ENCODE measurements at places on chromosomes 13 and 19.

DNA sequence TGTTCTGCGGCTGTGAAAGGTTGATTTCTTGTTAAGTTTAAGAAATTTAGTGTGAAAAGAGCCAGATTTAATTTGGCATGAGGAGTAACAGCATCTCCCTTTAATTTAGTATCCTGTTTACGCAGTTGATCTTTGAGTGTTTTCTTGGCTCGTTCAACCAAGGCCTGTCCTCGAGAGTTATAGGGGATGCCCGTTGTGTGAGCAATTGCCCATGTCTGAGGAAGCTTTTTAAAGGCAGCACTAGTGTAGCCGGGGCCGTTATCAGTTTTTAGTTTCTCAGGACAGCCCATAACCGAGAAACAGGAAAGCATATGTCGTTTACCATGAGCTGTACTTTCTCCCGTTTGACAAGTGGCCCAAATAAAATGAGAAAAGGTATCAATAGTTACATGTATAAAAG lies 47.5 kb upstream of the ZNF43 start:
- DNase-seq, result no peak

- DNase-seq, result no peak
Measured at GRCh38 chr19:48806818-48807589, 3.8 kb downstream of the BCAT2 start.

DNA sequence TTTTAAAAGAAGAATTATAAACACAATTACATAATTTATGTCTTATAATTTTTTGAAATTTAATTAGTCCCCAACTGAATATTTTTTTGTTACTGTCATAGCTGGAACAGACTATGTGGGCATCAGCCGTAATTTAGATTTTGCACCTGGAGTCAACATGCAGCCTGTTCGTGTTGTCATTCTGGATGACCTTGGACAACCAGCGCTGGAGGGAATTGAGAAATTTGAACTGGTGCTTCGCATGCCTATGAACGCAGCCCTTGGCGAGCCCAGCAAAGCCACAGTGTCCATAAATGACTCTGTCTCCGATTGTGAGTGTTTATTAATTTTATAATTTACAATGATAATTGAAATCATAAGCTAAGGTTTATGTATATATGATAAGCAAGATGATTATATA lies 142.3 kb downstream of the STOML3 start:
- no peak for DNase-seq

- DNase-seq, result no peak
Measured at GRCh38 chr13:33352526-33352925, 67.0 kb upstream of the STARD13 start.

GRCh38 chr19:16363133-16363851 lies 38.7 kb downstream of the KLF2 start:
- DNase-seq, result no peak

DNA sequence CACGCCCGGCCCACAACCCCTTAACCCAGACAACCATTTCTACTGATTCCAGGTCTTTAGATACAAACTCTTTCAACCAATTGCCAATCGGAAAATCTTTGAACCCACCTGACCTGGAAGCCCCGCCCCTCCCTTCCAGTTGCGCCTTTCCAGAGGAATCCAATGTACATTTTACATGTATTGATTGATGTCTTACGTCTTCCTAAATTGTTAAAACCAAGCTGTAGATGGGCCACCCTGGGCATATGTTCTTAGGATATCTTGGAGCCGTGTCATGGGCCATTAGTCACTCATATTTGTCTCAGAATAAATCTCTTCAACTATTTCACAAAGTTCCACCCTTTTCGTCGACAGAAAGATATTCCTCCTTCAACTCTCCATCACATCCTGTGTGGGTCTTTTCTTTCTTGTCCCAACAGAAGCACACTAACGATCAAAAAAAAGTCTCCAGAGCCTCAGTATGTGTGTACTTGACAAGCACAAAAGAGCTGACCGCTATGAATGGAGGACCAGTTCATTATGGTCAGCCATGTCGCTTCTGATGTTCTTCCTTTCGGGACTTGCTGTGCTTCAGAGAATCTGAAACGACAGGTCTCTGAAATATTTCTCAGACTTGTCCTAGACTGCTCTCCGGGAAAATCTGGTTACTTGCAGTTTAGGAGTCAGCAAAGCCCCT lies 601 bp upstream of the ZNF749 start:
- DNase-seq, result no peak

- DNase-seq, result no peak
Measured at GRCh38 chr19:580274-580835, 8.0 kb downstream of the BSG start.

DNA sequence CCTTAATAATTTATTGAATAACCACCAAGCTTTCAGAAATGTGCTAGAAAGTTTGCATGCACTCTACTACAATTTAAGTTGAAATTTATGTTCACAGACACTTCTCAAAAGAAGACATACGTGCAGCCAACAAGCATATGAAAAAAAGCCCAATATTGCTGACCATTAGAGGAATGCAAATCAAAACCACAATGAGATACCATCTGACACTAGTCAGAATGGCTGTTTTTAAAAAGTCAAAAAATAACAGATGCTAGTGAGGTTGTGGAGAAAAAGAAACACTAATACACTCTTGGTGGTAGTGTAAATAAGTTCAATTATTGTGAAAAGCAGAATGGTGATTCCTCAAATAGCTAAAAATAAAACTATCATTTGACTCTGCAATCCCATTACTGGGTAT lies 308.8 kb upstream of the PCDH9 start:
- no peak for DNase-seq

DNA sequence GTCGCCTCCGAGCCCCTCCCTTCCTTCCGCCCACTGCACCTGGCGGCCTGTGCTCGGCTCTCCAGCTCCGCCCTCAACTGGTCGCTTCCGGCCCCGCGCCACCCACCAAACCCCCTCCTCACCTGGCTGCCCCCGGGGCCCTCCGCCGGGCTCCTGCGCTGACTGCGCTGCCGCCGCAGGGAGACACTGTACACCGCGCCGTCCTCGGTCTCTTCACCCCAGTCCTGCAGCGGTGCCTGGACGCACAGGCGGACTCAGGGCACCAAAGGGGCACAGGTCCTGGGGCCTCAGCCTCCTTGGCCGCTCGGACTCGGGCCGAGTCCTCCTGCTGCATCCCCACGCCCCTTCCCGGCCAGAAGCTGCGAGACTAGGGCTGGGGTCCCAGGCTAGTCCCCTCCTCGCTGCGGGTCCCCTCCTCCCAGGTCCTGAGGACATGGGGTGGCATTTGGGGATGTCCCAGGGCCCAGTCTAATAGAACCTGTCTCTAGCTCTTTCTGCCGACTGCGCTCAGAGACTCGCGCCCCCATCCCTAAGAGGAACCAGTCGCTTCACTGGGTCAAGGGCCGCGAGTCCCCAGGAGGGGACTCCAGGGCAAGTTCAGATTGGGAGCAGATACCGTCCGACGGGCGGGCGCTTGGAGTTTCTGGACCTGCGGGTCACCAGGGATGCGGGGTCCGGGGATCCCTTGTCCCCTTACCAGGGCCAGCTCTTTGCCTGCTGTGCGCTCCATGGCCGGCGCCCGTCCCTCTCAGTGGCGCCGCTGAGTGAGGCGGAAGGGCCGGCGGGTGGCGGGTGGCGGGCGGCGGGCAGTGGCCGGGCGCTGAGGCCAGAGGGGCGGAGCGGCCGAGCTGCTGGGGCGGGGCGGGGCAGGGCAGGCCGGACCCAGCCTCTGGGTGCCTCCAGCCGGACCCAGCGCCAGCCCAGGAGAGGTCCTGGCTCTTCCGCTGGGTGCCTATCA lies at the start of gene RGL3:
Gene RGL3, minus strand, starts transcription at position 766 of the 958 bp plus-strand sequence. Its CDS starts 36 bp downstream, at position 730.
- no peak for DNase-seq

GRCh38 chr13:24618011-24618955 lies 61.9 kb upstream of the ATP12A start:
- peak; percentile 32 for DNase-seq

- DNase-seq, result no peak
Measured at GRCh38 chr13:109651854-109652253, 134.5 kb downstream of the IRS2 start.

DNA sequence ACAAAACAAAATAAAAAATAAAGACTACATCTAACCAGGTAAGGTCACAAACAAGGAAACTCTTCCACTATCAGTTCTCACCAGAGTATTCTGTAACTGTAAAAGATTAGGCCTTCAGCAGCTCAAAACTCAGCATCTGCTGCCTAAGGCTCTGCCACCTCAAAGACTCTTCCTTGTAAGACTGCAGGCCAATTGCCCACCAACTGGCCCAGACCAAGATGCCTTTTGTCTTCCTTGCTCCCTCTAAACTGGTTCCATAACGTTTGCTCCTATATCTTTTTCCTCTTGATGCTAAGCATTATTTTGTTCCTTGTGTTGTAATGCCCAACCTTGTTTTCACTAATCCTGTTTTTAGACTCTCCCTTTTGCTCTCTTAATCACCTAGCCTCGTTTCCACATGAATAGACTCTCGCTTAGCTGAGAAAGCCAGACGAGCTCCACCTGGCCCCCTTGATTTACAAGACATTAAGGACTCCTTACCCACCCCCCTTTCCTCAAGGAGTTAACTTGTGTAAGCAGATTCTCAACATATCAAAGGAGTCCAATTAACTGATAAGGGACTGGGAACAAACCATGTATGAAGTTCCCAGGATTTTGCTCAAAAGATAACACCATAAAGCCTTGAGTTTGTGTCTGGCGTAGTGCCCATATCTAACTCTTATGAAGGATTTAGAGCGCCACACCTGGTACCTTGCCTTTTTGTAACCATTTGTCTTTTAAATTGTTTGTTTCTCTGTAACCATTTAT lies 1.5 kb downstream of the ZNF814 start:
- DNase-seq, result no peak

- no peak for DNase-seq
Measured at GRCh38 chr13:112772539-112772909, 82.7 kb downstream of the ATP11A start.

DNA sequence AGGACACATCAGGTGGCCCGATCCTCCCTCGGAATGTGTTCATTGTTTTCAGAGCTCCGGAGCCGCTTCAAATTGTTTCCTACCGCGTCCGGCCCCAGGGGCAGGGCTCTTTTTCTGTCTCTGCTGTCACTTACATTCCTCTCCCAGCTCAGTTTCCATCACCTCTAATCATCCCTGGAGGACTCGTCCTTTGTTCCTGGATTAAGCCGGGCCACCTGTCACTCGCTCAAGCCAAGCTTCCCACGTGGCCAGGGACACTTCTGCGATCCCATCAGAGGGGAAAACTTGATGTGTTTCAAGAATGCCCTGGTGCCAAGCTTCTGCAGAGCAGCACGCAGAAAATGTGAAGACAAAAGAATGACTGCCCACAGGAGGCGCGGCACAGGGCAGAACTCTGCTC lies 13.5 kb downstream of the IL17D start:
- DNase-seq, result no peak

- no peak for DNase-seq
Measured at GRCh38 chr13:50927701-50928100, 18.1 kb downstream of the RNASEH2B start.

DNA sequence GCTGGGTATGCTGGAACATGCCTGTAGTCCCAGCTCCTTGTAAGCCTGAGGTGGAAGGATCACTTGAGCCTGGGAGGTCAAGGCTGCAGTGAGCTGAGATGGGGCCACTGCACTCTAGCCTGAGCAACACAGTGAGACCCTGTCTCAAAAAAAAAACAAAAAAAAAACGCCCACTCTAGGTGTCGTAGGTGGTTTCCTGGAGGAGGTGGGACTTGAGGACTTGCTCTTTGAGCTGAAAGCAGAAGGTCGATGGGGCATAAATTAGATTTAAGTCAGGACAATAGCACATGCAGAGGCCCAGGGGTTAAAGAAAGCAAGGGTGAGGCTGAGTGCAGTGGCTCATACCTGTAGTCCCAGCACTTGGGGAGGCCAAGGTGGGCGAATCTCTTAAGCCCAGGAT lies 12.9 kb upstream of the ILF3 start:
- DNase-seq, result no peak

DNA sequence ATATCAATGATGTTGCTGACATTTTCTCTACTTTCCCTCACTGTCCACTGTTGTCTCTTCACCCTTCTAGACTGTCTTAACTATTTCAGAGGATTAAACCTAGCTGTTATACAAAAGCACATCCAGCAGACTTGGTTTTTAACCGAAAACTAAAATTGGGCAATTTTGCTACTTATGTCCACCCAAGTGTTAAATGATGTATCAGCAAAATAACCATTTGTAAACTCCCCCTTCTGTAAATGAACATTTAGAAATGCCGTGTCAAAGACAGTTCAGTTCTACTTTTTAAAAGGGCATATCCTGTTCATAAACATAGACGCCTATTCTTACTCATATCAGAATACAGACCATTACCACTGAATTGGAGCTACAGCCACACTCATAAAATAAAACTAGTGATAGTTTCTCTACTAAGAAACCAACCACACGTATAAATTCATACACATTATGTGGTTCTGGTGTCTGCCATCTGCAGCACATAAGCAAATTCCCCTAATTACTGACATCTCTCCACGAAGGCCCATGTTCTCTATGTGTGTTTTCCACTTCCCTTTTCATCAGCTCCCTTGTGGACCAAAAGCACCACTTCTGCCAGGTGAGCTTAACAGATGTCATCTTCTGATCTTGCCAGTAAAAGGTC lies 1091.8 kb downstream of the PCDH9 start:
- DNase-seq, result no peak

GRCh38 chr13:34076943-34077703 lies 259.2 kb downstream of the RFC3 start:
- no peak for DNase-seq

DNA sequence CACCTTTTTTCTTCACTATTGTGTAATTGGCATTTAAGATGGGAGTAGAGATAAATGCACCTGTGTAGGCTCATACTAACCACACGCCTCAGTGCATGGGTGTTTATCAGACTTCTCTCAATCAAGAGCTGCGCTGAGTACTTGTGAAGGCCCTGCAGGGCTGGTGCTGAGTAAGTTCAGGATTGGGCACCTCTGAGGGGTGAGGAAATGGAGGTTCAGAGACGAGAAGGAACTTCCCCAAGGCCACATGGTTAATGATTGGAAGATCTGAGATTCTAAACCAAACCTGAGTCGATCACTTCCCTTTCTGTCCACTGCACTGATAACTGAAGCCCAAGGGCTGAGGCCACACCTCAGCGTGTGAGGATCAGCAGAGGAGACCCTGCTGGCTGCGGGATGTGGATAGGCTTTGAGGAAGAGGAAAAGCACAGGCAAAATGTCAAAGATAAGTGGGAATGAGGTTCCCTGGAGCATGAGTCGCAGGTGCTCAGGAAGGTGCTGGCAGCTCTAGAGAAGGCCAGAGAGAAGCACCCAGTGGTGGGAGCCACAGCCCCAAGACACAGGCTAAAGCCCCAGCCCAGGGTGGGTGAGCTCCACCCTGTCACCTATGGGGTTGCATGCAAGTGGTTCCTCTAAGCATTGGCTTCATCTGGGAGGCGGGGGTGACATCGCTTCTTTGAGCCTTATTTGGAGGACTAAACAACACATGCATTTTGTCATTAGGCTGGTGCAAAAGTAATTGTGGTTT lies 32.3 kb upstream of the GJB6 start:
- no peak for DNase-seq

GRCh38 chr13:48561466-48562235 lies 28.8 kb upstream of the RCBTB2 start:
- DNase-seq, result no peak

GRCh38 chr13:109329175-109329574 lies 457.2 kb downstream of the IRS2 start:
- DNase-seq, result no peak

All from activated CD4-positive, CD25-positive, alpha-beta regulatory T cell treated with anti-CD3 and anti-CD28 coated beads, Interleukin-2, amount 50 U/mL, for 16 hours (primary cell).